ENCODE measurements at places on chromosomes 1 and 21. TPM values are rescaled to one million over a fixed set of nuclear protein-coding genes. Genes with fewer than 3 reads are reported as not detected.

LRRN2 gene
- total RNA-seq, result 1.3 TPM

PRDM16 gene
- 80.7 TPM for total RNA-seq

TNFSF18 gene
- total RNA-seq, result 0.29 TPM

ETV3L gene
- not detected for total RNA-seq

NTMT2 gene
- total RNA-seq, result not detected

CSMD2 gene
- 2.4 TPM for total RNA-seq

ST6GALNAC3 gene
- total RNA-seq, result 10.5 TPM

ADCY10 gene
- 0.16 TPM for total RNA-seq

PRAMEF18 gene
- total RNA-seq, result not detected

FAM151A gene
- not detected for total RNA-seq

Data from aorta (tissue), 5 donors.